ENCODE measurements at places on chromosomes 6 and 20.

GRCh38 chr6:127475135-127475822, 16.1 kb upstream of the KIAA0408 start:
- DNase-seq: no peak

DNA sequence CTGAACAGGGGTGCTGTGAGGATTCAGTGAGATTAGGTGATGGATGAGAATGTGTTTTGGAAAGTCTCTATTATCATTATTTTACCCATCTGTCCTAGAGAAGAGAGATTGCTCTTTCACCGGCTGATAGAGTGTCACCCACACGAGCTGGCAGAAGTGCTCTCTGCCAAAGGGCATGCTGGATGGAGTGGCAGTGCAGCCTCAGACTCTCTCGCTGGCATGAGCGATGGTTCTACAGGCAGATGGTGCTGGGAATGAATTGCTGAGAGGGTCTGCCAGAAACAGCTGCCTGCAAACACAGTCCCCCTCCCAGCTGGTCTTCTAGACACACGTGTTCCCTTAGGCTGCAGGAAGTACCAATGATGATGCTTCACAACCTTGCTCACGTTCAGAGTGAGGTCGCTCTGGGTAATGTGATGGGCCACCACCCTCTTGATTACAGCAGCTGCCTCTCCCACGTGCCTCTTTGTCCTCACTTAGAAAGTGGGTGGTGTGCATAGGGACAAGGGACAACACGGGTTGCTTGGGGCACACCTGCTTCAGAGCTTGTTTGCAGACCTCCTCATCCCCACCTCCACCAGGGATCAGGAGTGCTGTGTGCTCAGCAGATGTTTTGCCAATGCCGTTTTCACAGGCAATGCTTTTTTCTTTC, 84.7 kb downstream of the FOXA2 start:
- no peak for DNase-seq

- no peak for DNase-seq
Observed at GRCh38 chr6:2986722-2987221, 12.9 kb upstream of the NQO2 start.

DNA sequence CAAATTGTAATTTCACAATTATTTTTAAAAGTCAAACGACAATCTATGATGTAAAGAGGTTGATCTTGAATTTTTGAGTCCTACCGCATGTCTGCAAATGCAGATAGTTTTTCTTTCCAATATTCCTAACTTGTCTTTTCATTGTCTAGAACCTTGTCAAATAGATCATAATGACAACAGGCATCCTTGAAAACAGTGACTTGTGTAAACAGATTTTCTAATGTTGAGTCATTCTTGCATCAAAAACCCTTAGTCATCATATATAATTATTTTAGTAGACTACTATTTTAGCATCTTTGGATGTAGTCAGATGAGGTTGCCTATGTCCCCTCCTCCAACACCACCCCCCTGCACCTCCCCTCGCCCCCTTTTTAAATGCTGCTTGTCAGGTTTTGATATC, 43.8 kb downstream of the BMP6 start:
- DNase-seq: no peak

GRCh38 chr20:33309631-33310030, 26.6 kb downstream of the BPIFB1 start:
- DNase-seq: no peak

DNA sequence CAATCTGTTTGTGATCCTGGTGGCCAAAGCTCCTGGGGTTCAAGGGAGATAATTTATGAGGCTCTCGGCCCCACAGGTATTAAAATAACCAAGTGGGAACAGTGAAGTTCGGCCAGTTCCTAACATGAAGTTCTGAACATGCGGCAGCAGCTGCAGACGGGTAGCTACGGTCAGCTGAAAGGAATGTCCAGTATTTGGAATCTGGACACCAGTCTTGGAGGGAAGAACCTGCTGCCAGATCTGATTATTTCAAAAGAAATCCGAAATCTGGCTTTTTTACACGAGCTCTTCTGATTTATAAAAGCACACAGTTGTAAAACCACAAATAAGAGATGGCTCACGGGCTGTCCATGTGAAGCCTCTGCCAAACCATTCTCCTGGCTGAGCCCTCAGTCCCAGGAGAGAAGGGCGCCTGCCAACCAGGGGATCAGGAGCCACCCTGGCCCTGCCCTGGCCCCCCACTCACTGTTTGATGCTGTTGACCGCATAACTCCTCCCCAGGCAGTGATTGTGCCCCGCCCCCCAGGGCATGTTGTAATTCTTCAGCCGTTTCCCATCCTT, 28.2 kb upstream of the KCNB1 start:
- no peak for DNase-seq

DNA sequence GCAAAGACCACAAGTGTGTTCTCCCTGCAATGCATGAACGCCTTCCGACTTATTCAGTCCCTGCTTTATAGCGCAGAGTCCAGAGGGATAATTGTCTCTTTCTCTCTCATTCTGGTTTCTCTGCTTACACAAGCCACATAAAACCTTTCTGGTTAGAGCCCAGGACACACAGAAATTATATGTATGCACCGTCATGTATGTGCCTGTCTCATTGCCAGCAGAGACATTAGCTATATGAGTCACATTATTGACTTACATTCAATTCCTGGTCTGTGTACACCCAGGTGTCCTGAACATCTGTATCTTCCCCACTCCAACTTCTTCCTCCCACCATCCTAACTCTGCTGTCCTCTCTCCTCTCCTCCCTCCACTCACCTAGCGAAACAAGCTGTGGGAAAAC, 44.0 kb downstream of the LRFN2 start:
- no peak for DNase-seq

- DNase-seq: no peak
Observed at GRCh38 chr20:23417861-23418260, 3.4 kb downstream of the NAPB start.

DNA sequence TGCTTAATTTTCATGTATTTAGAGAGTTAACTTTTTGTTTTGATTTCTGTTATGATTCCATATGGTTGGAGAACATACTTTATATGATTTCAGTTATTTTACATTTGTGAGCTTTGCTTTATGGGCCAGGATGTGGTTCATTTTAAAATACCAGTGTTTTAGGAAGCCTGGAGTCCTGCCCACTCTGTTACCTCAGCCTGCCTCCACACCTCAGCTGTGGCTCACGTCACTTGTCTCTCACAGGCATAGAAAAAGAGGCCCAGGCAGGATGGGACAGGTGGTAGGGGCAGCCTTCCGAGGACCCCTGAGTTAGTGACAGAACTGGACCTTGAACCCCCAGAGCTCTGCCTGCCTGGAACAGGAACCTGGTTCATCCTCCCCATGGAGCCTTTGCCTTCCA, 16.0 kb downstream of the PSMF1 start:
- no peak for DNase-seq

- DNase-seq: no peak
Observed at GRCh38 chr20:58359441-58359840, 29.6 kb upstream of the VAPB start.

- no peak for DNase-seq
Observed at GRCh38 chr6:62236784-62237183, 49.2 kb downstream of the KHDRBS2 start.

- no peak for DNase-seq
Observed at GRCh38 chr6:11129908-11130565, 18.5 kb upstream of the ERVFRD-1 start.

DNA sequence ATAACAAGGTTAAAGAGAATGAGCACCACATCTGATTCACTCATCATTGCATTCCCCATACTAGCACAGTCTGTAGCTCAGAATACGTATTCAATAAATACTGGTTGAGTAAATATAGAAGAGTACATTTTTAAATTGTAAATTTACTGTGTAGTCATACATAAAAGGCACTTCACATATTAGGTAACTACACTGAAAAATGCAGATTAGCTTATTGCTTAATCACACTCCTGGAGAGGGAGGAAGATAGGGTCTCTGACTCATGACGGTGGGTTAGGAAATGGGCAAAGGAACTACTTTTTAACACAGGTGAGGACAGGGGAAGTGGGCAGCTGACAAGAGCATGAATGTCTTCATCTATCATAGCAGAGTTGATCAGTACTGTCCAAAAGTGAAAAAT, 133.2 kb downstream of the TBC1D32 start:
- peak; percentile 28 for DNase-seq

DNA sequence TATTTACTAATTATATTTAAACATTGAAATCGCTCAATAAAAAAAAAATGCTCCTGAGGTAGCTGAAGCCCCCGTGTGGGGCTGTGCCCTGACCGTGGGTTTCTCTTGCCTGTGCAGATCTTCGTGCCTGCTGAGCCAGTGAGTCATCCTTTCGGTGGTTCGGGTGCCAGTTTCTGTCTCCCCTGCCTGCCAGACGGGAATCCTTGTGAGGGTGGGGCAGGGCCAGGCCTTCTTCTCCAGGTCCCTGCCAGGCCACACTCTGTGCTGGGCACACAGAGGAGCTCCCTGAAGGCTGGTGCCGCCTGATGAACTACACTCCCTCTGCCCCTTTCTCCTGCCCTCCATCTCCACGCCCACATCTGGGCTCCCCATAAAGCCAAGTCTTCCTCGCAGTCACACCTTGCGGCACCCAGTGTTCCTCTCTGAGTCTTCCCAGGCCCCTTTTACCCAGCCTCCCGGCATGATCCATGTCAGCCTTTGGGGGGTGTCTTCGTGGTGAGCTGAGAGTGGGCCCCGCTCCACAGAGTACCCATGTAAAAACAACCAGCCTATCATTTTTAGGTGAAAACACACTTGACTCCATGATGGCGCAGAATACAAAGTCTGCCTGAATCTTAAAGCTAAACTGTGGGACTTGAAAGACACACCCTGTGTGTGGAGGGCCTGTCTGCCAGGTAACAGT, 19.3 kb downstream of the FGD2 start:
- DNase-seq: no peak

GRCh38 chr6:69386426-69386825, 410.4 kb downstream of the LMBRD1 start:
- no peak for DNase-seq

DNA sequence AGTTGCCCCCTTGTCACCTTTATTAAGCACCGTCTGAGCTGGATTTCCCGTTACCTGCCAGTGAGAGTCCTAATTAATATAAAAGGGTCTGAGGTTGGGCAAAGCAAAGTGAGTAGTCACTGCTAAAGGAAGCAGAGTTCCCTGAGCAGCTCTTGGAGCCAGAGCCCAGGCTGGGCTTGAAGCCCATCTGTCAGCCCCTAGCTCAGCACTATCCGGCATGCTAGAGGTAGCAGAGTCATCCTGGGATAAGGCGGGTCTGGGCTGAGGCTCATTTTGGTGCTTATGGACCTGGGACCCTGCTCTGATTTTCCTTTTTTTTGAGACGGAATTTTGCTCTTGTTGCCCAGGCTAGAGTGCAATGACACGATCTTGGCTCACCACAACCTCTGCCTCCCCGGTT, 46.2 kb downstream of the ADNP start:
- no peak for DNase-seq

DNA sequence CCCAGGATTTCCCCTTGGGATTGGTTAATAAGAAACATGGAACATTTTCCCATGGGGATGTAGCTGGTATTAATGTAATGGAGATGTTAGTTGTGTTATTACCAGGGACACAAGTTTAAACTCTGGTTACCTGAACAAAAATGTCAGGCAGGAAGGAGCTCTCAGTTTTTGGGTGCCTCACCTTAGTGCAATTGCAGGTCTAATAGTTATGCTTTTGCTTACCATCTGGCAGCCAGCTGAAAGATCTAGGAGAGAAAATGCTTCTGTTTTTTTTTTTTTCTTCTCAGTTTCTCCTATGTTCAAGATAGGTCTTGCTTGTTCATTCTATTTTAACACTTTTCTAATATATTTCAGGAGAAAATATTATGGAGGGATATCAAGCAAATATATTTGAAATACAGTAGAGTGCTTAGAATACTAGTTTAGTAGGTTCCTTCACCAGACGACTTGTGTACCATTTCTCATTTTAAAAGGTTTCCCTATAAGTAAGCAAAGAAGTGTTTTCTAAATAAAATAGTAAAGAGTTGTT, 4.2 kb upstream of the UBE2J1 start:
- DNase-seq: peak; percentile 28

- DNase-seq: peak; percentile 9
Observed at GRCh38 chr6:12068899-12069557, 56.9 kb downstream of the HIVEP1 start.

DNA sequence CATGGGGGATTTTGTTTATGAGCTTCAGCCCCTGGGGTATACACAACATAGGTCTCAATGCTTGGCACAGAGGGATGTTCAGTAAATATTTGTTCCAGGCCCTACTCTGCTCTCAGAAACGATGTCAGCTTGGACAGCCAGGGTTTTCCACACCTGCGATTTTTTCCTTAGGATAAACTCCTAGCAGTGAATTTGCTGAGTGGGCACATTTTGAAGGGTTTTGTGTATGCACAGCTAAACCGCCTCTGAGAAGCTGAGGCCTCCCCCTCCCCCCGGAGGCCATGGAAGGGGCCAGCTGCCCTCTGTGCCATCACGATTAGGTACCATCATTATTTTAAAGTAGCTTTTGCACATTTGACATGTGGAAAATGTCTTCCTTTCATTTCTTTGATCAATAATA, 199.5 kb downstream of the TAF4 start:
- no peak for DNase-seq

DNA sequence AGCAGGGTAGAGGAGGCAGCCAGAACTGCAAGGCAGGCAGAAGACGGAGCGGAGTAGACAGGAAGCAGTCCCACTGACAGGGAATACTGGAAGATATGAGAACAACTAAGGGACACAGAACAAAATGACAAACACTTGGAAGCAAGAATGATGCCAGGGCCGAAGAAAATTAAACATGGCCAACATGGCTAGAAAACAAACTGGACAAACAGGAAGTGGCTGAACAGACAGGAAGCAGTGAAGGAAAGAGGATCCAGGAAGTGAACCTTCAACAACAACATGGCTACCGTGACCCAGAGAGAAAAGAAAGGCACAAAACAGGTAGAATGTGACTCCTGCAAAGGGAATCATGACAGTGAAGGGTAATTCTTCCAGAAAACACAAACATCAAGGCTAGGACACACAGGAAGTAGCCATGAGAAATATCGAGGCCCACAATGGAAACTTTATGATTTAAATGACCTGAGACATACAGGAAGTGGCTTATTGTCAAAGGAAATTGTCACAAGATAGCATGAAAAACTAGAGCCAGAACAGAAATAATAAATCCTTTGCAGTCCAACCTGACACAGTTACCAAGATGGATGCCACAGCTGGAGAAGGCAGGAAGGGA, 9.1 kb downstream of the COL11A2 start:
- DNase-seq: peak; percentile 63

DNA sequence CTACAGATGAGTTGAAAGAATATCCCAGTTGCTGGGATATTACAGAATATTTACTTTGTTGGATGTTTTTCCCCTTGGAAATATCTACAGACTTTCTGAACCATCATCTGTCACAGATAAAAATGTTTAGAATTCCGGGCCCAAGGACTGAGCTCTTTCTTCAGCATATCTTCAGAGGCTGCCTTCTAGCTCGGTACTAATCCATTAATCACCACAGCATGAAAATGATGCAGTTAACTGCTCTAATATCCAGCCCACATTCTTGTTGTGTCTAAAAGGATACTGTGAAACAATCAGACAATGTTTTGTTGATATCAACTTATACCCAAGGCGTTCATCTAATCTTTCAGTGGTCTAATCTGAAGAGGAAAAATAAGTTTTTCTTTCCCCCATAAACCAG, 247.4 kb downstream of the TBC1D32 start:
- DNase-seq: no peak

All from AML-193 (cell line).